ENCODE measurements at places on chromosomes 3 and 15.

DNA sequence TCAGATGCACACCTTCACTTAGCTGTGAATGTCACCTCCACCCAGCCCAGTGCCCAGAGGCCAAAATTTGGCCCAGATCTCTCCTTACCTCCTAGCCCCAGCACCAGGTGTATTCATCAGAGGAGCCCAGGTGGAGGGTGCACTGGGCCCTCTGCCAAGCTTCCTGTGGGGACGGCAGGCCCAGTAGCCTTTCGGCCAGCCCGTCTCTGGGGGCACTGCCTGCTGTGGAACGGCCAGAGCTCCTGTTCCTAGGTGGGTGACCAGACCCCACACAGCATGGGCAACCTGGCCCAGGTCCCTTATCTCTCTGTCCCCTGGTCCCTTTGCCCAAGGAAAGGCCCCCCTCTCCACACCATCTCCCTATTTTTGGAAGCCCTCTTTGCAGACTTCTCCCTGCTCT is 67.8 kb downstream of the AAGAB start:
- DNase-seq, result no peak

GRCh38 chr3:185402561-185402960 is 39.6 kb downstream of the MAP3K13 start:
- DNase-seq, result no peak

- no peak for DNase-seq
These were observed 38.5 kb downstream of the TAMM41 start for GRCh38 chr3:11808231-11808630.

- DNase-seq, result no peak
These were observed 15.5 kb upstream of the NCEH1 start for GRCh38 chr3:172726380-172726779.
